ENCODE measurements at places on chromosomes 7 and 10. TPM values are rescaled to one million over a fixed set of nuclear protein-coding genes. Genes with fewer than 3 reads are reported as not detected.

Gene TUBAL3
- not detected for total RNA-seq

Gene GNGT1
- total RNA-seq: not detected

DNA sequence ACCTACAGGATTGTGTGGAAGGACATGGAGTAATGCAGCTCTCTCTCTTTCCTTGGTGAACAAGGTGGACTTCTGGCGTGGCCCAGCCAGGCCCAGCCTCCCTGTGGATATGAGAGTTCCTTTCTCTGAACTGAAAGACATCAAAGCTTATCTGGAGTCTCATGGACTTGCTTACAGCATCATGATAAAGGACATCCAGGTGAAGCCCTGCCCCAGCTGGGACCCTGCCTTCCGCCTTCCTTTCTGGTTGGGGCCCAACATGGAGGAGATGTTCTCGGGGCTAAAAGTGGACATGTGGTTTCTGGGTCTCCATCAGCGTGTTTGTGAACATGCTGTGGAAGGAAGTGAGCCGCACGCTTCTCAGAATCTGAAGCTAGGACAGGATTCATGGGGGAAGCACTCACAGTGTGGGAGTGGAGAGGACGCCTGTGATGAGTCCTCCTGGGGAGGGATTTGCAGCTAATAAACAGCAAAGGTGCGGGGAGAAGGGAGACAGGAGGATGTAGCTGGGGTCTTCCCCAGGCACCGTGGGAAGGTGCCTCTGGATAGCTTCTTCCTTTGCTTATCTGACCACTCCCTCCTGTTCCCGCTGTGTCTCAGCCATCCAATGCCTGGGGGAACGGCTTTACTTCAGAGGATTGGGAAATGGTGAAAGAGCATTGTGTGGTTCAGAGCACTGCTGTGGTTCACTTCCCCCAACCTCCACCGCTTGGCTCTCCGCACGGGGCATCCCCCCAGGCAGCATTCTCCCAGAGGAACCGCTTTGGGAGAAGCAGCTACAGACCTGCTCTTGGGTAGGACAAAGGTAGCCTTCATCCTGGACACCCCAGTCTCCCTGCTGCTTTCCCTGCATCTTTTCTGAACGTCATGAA, 5.5 kb downstream of the CPA5 start:
- H3K4me1 ChIP-seq: no peaks in the 10 kb centered on the region
- DNase-seq: no peak
- H3K27me3 ChIP-seq: peaks cover 3% of the 10 kb centered on the region
- H3K4me3 ChIP-seq: no peak overlapping the region
- H3K27ac ChIP-seq: no peak overlapping the region
- H3K36me3 ChIP-seq: no peaks in the 10 kb centered on the region

- DNase-seq: no peak
- no peak overlapping the region for H3K4me3 ChIP-seq
- no peak overlapping the region for H3K27ac ChIP-seq
- H3K36me3 ChIP-seq: no peaks in the 10 kb centered on the region
Observed at GRCh38 chr7:138089080-138089901, 13.0 kb downstream of the AKR1D1 start.

DNA sequence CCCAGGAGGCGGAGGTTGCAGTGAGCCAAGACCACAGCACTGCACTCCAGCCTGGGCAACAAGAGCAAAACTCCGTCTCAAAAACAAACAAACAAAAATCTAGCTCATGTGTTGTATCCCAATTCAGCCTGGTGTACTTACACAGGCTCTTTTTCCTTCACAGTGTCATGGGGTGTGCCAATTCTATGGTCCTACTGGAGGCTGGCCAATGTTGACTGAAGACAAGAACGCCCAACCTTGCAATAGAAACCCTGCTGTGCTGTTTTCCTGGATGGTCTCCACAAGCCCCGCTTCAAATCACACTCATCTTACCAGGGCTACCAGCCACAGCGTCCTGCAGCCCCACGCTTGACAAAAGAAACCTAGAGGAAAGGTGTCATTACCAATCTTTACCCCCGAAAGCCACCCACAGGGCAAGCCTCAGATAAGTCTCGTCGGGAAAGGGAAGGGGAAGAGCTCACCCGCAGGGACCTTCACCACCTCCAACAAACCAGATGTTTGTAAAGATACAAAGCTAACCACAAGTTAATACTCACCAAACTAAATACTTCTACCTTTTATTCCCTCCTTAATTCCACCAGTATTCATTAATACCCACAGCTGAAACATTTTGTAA, 64.8 kb downstream of the TNS3 start:
- no peaks in the 10 kb centered on the region for H3K36me3 ChIP-seq
- H3K27ac ChIP-seq: no peak overlapping the region
- H3K27me3 ChIP-seq: no peaks in the 10 kb centered on the region
- no peaks in the 10 kb centered on the region for H3K4me1 ChIP-seq
- no peak overlapping the region for H3K4me3 ChIP-seq
- no peak for DNase-seq

- no peaks in the 10 kb centered on the region for H3K36me3 ChIP-seq
- H3K4me1 ChIP-seq: no peaks in the 10 kb centered on the region
- H3K27ac ChIP-seq: no peak overlapping the region
- H3K4me3 ChIP-seq: no peak overlapping the region
- DNase-seq: no peak
- no peaks in the 10 kb centered on the region for H3K27me3 ChIP-seq
Observed at GRCh38 chr10:117425974-117426566, 50.8 kb upstream of the PDZD8 start.

Measured in CD8-positive, alpha-beta memory T cell (primary cell).